ENCODE measurements at places on chromosomes 16 and 17.

DNA sequence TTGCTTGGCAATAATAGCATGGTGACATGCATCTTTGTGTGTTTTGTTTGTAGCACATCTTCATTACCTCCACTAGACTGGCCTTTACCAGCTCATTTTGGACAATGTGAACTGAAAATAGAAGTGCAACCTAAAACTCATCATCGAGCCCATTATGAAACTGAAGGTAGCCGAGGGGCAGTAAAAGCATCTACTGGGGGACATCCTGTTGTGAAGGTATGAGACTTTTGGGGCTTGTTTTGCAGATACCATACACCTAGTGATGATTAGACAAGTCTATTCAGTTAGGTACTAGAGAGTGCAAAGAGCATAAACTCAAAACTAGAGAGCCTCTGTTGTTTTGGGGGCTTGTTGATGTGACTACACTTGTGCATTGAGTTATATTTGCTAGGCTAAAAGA is 41.2 kb downstream of the NFATC3 start:
- DNase-seq = no peak

DNA sequence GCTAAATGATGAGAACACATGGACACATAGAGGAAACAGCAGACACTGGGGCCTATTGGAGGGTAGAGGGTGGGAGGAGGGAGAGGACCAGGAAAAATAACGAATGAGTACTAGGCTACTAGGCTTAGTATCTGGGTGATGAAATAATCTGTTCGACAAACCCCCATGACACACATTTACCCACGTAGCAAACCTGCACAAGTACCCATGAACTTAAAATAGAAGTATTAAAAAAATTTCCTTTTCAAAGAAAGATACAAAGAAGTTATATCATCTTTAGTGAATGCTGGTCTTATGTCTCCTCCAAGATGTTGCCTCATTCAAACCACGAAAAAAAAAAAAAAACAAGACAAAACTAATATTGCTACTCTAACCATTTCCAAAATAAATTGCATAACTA is 31.7 kb downstream of the MBTD1 start:
- no peak for DNase-seq

- no peak for DNase-seq
Measured at GRCh38 chr17:8186787-8187516, 3.0 kb downstream of the BORCS6 start.

DNA sequence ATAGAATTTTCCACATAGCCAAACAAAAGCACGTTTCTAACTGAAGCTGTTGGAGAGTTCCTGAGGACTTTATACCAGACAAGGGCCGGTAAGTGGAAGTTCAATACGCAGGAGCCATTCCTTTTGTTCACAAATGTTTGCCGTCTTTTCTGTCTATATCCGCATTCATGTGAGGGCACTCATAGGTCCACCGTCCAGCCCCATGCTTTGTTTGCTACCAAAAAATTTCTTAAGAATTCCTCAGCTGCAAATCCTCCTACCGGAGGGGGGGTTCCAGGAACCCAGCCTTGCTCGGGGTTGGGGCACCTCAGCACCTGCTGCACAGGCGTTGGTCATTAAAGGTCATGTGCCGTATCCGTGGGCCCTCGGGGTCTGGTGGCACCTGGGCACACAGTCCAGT is 276.8 kb downstream of the SEC14L1 start:
- no peak for DNase-seq

GRCh38 chr16:13052431-13052830 is 151.0 kb downstream of the SHISA9 start:
- DNase-seq = no peak

GRCh38 chr17:14389681-14390080 is 88.8 kb downstream of the HS3ST3B1 start:
- no peak for DNase-seq

GRCh38 chr16:68242926-68243858 is 2.0 kb upstream of the PLA2G15 start:
- no peak for DNase-seq

- no peak for DNase-seq
Measured at GRCh38 chr16:77213542-77214106, 14.4 kb downstream of the SYCE1L start.

DNA sequence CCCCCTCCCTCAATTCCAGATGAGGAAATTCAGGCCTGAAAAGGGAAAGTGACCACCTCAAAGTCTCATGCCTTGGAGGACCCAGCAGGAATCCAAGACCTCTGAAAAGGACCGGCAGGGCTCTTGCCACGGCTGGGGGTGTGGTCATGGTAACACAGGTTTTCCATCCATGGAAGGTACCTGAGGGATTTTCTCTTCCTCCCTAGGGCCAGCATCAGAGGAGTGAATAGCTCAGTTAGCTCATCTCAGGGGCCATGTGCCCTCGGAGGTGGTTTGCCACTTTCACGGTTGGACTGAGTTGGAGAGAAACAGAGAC is 1.3 kb downstream of the CIITA start:
- no peak for DNase-seq

- DNase-seq = no peak
Measured at GRCh38 chr16:56709443-56710040, 20.4 kb upstream of the NUP93 start.

DNA sequence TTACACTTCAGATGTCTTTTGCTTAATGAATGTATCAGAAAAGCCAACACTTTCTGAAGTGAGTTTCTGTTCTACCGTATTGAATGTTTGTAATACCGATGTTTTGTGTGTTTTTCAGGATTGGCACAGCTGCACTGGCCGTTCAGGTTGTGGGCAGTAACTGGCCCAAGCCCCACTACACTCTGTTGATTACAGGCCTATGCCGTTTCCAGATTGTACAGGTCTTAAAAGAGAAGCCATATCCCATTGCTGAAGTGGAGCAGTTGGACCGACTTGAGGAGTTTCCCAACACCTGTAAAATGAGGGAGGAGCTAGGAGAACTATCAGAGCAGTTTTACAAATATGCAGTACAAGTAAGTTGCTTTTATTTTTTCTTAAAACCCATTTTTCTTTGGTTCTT is 4.7 kb upstream of the ABCC11 start:
- DNase-seq = no peak

- no peak for DNase-seq
Measured at GRCh38 chr17:48028736-48029135, 8.9 kb downstream of the COPZ2 start.

Measured in cortex of kidney (tissue), 1 donor.